Stimulated activated CD4-positive, alpha-beta T cell treated with anti-CD3 and anti-CD28 coated beads, TNF-alpha, amount 100 ng/mL, for 1 hour (primary cell): ENCODE measurements at places on chromosomes 13 and 19.

- DNase-seq, result no peak
These were observed 9.5 kb upstream of the URAD start for GRCh38 chr13:27997904-27998522.

DNA sequence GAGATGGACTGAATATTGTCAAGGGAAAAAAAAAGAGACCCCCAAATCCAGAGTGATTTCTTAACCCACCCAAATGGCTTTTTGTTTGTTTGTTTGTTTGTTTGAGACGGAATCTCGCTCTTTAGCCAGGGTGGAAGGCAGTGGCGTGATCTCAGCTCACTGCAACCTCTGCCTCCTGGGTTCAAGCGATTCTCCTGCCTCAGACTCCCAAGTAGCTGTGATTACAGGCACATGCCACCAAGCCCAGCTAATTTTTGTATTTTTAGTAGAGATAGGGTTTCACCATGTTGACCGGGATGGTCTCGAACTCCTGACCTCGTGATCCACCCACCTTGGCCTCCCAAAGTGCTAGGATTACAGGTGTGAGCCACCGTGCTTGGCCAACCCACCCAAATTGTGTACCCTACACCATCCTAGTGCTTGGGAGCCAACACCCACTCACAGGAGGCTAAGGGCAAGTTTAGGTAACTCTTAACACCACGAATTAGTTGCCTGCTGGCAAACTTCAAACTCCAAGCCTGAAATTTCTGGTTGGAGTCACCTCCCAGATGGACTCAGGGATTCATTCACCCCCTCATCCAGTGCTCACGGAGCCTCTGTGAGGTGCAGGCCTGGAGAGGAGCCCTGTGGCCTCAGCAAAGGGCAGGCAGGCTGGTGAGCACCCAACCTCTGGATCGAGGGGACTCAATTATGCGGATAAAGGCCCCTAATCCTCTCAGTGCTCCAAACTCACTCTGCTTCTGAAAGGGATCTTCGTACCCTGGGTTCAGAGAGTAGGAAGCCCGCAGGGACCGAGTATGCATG lies 37.6 kb downstream of the ACTN4 start:
- no peak for DNase-seq

- DNase-seq, result no peak
These were observed 89.8 kb downstream of the ZNF557 start for GRCh38 chr19:7159105-7159933.

DNA sequence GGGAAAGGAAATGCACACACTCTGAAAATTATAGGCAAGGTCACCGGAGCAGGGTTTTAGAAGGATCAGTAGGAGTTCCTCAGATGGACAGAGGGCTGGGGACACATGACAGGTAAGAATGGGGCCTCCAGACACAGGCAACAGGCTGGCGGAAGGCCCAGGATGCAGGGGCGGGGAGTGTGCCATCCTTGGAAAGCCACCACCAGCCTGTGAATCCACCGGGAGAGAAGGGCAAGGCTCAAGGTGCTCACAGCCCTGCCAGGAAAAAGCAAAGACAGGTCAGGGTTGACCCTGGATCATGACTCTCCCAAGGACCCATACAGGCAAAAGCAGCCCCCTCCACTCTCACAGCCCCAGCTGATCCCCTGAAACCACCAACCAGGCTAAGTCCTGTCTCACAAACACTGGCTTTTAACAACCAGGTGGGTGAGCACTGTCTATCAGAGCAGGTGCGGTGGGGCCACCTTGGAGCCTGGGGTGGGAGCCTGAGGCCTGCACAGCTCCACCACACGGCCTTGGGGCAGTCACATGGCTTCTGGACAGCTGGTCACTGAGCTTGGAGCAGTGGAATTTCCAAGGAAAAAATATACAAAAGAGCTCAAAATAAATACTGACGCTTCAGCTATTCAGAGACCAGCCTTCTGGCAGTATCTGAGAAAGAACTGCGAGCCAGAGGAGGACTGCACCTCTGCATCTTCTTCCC lies 35.2 kb upstream of the ISYNA1 start:
- DNase-seq, result no peak

GRCh38 chr19:10565028-10565566 lies 713 bp downstream of the KRI1 start:
- no peak for DNase-seq

DNA sequence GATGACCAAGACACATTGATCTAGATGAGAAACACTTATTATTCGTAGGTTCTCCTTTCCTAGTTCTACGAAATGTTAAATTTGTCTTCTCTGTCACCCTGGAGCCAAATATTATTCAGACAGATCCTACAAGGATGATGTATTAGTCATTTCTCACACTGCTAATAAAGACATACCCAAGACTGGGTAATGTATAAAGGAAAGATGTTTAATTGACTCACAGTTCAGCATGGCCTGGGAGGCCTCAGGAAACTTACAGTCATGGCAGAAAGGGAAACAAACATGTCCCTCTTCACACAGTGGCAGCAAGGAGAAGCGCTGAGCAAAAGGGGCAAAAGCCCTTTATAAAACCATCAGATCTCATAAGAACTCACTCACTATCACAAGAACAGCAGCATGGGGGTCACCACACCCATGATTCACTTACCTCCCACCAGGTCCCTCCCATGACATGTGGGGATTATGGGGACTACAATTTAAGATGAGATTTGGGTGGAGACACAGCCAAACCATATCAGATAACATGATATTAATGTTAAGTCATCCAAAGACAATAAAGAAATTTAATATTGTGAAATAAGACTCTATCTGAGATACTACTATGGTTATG lies 1248.8 kb upstream of the SLC10A2 start:
- no peak for DNase-seq

- no peak for DNase-seq
These were observed 6.9 kb downstream of the GYS1 start for GRCh38 chr19:48986211-48986610.

- no peak for DNase-seq
These were observed 110.1 kb upstream of the UQCRFS1 start for GRCh38 chr19:29323021-29323430.

GRCh38 chr13:22161871-22162270 lies 491.0 kb downstream of the FGF9 start:
- no peak for DNase-seq
